ENCODE measurements at places on chromosomes 3 and 15.

GRCh38 chr3:176967522-176967921 lies 229.8 kb downstream of the TBL1XR1 start:
- DNase-seq: no peak

DNA sequence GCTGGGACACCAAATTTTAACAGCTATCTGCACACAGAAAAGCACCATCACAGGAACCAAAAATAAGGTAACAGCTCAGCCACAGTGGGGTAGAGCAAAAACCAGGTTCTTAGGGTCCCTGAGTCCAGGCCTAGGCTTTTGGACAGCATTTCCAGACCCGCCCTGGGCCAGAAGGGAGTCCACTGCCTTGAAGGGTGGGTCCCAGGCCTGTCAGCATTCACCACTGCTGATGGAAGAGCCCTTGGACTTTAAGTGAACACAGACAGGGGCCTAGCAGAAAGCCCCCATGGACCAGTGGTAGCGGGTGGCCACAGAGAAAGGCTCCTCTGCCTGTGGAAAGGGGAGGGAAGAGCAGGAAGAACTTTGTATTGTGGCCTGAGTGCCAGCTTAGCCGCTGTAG lies 56.4 kb downstream of the PLCH1 start:
- DNase-seq: no peak

- no peak for DNase-seq
Measured at GRCh38 chr3:143483214-143483613, 363.6 kb downstream of the CHST2 start.

DNA sequence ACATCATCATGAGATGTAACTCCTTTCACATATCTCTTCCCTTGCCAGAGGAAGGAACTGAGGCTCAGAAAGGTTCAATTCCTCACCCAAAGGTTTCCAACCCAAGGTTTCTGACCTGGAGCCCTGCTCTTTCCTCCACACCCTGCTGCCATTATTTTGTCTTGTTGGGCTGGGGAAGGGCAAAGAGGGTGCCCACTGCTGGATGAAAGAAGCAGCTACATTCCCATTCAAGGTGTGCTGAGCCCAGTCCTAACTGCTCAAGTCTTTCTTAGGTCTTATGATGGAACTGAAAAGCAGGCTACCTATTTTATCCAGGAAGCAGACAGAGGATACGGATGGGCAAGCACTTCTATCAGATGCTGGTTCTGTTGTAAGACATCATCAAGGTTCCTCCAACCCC lies 258.0 kb upstream of the CTDSPL start:
- DNase-seq: no peak
